AG04450 (cell line): ENCODE measurements at places on chromosomes 2 and 18.

- peak; percentile 6 for DNase-seq
Measured at GRCh38 chr18:63511285-63511684, 30.9 kb upstream of the SERPINB12 start.

DNA sequence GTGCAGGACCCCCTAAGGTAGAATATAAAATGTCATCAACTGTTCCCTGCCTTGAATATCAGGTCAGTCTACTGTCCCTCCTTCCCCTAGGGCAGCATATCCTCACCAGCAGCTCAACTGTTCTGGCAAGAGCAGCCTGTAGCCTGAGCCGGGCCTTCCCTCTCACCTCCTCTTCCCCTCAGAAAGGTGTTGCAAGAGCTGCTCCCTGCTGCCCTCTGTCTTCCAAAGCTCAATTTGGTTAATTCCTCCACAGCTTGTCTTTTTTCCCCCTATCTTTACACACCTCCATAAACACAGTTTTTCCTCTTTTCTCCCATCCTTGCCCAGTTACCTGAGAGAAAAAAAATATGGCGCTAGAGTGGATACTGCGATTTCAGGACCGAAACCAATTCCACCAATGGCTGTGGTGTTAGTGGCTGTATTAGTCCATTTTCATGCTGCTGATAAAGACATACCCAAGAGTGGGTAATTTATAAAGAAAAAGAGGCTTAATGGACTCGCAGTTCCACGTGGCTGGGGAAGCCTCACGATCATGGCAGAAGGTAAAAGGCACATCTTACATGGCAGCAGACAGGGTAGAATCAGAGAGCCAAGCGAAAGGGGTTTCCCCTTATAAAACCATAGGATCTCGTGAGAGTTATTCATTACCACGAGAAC lies 184.7 kb downstream of the MREG start:
- DNase-seq, result no peak

DNA sequence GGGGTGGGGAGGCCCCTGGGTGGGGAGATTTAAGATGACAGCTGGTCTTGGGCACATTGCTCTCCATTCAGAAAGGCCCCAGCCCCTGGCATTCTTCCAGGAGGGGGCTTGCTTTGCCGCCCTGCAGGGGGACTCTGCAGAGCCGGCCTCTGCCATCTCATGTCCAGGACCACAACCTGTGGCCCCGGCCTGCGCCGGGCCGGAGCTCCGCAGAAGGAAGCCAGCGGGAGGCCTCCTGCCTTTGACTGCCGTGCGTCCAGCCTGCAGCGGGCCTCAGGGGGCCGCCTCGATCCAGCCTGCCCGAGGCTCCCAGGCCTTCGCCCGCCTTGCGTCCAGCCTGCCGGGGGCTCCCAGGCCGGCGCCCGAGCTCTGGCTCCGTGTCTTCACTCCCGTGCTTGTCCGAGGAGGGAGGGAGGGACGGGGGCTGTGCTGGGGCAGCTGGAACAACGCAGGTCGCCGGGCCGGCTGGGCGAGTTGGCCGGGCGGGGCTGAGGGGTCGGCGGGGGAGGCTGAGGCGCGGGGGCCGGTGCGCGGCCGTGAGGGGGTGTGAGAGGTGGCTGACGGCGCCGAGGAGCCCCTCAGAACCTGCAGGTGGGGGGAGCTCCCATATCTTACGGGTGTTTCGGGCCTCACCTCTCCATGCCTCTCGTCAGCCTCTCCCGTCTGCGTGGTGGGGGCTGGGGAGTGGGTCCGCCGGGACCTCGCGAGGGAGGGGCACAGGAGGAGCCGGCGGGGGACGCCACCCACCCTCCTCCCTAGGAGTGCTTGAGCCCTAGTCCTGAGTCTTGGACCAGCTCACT lies 20.4 kb downstream of the GPC1 start:
- no peak for DNase-seq

DNA sequence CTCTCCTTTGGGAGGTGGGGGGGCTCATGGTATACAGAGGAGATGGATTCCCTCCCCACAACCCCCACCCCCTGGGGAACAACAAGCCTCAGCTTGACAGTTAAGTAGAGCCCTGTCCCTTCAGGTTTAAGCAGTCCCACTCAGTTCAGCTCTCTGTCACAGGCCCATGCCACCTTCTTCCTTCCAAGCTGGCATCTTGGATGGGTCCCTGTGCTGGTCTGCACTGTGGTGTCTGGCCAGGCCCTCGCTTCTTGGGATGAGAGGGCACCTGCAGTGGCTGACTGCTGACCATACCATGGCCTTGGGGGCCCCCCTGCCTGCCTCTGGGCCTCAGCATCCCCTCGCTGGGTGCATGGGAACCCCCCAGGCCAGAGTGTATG lies 20.4 kb upstream of the GPR17 start:
- DNase-seq, result no peak

- no peak for DNase-seq
Measured at GRCh38 chr2:55147531-55147930, 84.6 kb downstream of the CLHC1 start.

DNA sequence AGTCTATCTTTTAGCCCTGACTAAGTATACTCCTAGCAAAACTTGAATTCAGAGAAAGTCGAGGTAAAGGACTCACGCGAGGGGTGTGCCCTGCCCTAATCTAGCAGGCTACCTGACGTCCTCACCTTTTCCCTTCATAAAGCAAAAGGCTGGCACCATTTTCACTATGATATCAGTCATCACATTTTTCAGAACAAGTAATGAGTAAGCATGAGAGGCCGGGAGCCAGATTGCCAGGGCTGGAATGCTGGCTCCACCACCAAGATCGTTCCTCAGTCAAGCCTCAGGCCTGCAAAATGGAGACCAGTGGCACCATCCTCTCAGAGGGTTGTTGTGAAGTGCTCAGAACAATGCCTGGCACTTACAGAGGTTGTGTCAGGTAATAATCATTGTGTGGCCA lies 18.7 kb upstream of the NCKAP5 start:
- DNase-seq, result no peak

GRCh38 chr18:52236131-52236530 lies 103.9 kb upstream of the DCC start:
- DNase-seq, result no peak

DNA sequence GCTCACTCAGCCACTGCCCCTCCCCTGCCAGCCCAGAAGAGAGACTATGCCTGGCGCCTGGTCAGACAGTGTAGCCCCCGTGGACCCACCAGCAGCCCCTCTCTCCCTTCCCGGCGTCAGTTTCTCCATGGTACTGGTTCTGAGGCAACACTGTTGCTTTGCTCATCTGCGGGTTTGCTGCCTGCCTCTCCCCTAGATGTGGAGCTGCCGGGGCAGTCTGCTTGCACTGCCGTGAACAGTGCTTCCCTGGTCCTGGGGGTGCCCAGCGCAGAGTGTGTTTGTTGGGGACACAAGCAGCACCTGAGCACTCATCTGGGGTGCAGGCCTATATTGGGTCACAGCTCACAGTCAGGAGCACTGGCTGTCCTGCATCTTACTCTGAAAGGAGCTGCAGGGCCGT lies 309.9 kb downstream of the NDUFA10 start:
- no peak for DNase-seq

DNA sequence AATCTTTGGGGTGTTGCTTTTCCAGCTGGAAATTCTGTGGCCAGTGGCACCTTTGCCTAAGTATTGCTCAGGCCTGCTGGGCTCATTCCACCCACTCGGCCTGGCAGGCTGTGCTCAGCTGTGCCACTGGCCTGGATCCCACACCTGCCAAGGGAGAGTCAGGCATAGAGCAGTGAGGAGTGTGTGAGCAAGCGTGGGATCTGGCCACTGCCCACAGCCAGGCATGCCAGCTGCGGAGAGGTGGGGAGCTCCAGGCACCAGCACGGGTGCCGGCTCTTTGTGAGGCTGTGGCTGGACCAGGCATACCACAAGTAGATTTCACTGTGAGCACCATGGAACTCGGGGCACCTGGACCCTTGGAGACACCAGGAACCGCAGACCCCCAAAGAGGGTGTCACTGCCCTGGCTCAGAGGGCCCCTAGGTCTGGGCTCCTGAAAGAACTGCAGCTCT lies 118.1 kb upstream of the MAP2 start:
- DNase-seq, result no peak

GRCh38 chr2:172834881-172835280 lies 99.2 kb downstream of the RAPGEF4 start:
- no peak for DNase-seq

- no peak for DNase-seq
Measured at GRCh38 chr2:237882510-237883481, 23.4 kb downstream of the RAMP1 start.

GRCh38 chr18:65936678-65937077 lies 185.9 kb downstream of the CDH7 start:
- DNase-seq, result no peak

DNA sequence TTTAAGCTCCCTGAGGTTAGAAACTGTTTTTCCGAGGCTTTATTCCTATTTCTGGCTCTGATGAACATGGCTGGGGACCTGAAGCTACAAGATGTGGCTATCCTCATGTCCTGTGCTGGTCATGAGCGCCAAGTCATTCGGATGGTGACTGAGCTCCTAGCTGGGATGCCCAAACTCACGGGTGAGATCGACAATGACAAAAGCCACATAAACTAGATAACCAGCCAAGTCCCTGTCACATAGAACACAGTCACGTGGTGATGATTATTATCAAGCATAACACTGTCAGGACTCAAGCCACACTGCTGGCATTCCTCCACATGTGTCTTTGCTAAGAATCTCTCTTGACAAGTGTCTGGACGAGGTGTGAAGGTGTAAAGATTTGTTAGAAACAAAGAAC lies 274.9 kb downstream of the CLIP4 start:
- DNase-seq, result no peak

DNA sequence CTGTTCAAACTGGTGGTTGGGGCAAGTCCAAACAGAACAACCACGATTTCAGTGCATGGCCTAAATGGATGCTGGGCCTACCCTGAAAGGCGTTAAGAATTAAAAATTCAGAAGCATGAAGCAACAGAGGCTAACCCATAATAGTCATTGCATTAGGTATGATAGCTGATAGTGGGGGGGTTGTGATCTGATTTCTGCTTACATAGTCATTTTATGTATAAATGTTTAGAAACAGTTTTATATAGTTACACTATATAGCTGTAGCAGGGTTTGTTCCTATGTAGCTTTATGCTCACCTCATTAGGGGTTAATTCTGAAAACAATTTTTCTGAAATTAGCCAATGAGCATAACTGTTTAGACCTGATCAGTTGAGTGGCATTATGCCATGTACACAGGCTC lies 9.6 kb downstream of the TAF1B start:
- no peak for DNase-seq

DNA sequence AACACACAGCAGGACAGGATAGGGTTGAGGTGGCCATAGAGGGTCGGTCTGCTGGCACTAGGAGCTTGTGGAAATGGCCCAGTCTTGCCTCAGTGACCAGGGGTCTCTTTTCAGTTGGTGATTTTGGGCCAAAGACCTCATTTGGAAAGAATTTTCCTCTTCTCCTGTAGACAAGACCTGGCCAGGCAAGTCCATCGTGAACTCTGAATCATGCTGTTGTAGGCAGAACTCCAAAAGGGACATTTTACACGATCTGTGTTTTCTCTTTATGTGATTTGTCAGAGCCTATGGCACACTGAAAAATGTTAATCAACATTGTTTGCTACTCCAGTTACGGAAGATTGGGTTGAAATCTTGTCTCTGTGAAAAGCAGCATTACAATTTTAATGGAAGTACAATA lies 126.1 kb upstream of the PXDN start:
- DNase-seq, result no peak

- DNase-seq, result no peak
Measured at GRCh38 chr2:9374071-9374730, 49.1 kb downstream of the ITGB1BP1 start.

DNA sequence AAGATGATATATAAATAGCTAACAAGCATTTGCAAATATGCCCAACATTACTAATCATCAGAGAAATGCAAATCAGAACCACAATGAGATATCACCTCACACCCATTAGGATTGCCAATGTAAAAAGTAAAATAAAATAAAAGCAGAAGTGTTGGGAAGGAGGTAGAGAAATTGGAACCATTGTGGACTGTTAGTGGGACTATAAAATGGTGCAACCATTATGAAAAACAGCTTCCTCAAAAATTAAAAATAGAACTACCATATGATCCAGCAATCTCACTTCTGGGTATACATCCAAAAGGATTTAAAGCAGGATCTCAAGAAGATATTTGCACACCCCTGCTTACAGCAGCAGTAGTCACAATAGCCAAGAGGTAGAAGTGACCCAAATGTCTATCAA lies 99.8 kb upstream of the DAPL1 start:
- DNase-seq, result no peak
